OCI-LY7 (cell line): ENCODE measurements at places on chromosomes 3 and 15.

DNA sequence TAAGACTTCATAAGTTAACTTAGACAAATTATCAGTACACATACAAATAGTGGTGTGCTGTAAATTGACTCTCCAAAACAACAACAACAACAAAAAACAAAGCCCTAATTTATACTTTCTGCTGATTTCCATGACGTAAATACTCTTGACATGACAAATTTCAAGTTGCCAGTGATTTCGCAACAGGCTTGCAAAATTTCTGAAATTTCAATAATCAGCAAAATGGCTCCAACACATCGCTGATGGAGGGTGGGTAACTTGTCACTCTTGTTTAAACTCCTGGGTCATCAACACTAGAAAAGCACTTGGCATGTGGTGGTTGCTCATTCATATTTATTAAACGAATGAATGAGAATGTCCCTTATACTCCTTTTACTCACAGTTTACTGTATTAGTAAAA, 205.2 kb upstream of the SATB1 start:
- DNase-seq = no peak

DNA sequence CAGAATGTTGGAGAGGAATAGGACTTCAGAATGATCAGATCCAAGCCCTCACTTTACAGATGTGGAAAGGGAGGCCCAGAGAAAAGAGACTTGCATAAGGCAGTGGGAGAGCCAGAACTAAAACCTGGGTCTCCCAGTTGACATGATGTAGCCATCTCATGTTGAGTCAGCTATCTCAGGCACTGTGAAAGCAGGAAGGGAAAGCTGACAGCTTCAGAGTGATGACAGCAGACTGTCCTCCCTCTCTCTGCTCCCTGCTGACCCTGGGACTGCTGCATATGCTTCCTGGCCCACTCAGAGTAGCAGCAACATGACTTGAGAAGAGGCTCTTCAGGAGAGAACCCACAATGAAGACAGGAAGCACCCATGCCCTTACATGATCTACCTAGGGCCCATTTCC, 14.7 kb downstream of the FHIT start:
- DNase-seq = no peak

- no peak for DNase-seq
Measured at GRCh38 chr3:186333256-186333655, 28.8 kb downstream of the DGKG start.

DNA sequence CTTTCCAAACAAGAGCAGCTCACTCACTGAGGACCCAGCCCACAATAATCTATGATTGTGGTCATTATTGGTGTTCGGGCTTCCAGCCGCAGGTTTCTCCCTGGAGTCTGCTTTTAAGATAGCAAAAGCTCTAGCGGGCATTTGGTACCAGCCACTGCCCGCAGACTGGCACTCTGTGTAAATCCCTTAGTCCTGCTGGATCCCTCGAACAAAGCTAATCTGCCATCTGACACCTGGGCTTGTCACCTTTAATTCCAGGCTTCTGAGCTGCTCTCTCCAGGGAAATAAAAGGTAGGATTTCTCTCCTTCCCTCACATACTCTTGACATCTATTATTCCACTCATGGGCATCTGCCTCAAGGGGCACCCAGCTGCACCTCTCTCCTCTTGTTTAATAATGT, 158.7 kb downstream of the PDCD6IP start:
- no peak for DNase-seq

- no peak for DNase-seq
Measured at GRCh38 chr3:112730210-112730609, 89.3 kb upstream of the CCDC80 start.

DNA sequence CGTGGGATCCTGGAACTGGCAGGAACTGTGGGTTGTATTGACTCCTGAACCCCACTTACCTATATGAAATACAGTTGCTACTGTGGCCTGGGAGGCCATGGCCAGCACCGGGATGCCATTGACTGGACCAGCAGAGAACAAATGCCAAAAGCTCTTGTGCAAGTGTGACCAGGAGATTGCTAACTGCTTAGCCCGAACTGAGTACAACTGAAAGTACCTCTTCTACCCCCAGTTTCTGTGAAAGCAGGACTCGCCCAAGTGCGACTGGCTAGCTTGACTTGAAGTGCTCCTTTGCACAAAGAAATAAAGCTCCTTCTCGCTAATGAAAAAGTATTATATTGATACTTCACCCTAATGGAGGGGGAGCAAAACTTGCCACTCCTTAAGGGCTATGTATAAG, 101.3 kb upstream of the ATP11B start:
- DNase-seq = no peak
